HT1080 (cell line): ENCODE measurements at places on chromosomes 7 and 10.
A peak's percentile ranks its signal among the peaks of the same experiment; 100 is the strongest.

DNA sequence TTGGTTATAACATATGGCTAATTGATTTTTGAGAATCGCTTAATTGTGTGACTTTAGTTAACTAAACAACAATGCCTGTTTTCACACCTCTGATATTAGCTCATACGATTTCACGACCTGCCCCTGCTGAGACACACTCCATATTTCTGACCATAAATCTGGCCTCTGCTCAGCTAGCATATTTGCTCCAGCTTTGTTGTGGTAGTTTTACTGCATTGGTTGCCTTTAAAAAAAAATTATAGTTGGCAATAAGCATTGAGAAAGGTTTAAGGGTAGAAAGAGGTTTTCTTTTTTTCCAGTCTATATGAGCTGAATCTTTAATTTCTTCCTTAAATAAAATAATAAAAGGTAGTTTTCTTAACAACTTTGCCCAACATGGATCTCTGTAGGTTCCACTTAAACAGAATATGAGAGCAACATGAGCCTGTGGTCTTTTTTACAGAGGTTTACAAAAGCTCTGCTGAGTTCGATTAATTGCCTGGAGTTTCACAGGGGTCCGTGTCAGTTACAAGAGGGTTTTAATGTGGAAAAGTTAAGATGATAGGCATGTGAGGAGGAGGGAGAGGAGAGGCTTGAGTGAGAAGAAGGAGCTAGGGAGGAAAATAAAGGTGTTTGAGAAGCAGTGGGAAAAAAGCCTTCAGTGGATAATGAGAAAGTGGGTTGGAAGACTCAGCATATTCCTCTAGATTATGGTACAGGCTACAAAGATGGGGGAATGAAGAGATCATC lies 318.2 kb downstream of the CXCL12 start:
- DNase-seq: no peak

DNA sequence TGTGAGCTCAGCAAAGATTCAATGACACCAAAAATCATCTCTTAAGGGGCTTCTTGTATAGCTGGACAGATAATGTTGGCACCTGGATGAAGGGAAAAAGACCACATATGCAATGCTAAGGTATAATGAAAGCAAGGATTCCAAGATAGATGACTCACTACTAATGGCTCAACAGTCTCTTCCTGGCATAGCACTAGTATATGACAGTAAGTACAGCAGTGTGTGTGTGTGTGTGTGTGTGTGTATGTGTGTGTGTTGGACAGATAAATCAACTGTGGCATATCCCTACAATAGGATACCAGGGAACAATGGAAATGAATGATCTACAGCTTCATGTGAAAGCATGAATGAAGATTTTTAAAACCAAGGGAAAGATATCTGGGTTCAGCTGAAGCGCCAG lies 257.1 kb downstream of the SFMBT2 start:
- DNase-seq: peak; percentile 75

DNA sequence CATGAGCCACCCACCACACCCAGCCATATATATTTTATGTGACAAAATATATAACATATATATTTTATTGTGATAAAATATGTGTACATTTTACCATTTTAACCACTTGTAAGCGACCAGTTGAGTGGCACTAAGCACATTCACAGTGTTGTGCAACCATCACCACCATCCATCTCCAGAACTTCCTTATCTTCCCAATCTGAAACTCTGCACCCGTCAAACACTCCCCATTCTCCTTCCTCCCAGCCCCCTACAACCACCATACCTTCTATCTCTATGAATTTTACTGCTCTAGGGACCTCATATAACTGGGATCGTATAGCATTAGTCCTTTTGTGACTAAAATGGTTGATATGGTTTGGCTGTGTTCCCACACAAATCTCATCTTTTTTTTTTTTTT lies 20.8 kb upstream of the CYTH3 start:
- DNase-seq: no peak

- no peak for DNase-seq
Observed at GRCh38 chr7:35780070-35780469, 20.8 kb upstream of the SEPTIN7 start.

- DNase-seq: peak; percentile 48
Observed at GRCh38 chr7:27723085-27723484, 16.9 kb upstream of the TAX1BP1 start.

GRCh38 chr7:40674316-40674715 lies 539.5 kb downstream of the SUGCT start:
- DNase-seq: no peak

DNA sequence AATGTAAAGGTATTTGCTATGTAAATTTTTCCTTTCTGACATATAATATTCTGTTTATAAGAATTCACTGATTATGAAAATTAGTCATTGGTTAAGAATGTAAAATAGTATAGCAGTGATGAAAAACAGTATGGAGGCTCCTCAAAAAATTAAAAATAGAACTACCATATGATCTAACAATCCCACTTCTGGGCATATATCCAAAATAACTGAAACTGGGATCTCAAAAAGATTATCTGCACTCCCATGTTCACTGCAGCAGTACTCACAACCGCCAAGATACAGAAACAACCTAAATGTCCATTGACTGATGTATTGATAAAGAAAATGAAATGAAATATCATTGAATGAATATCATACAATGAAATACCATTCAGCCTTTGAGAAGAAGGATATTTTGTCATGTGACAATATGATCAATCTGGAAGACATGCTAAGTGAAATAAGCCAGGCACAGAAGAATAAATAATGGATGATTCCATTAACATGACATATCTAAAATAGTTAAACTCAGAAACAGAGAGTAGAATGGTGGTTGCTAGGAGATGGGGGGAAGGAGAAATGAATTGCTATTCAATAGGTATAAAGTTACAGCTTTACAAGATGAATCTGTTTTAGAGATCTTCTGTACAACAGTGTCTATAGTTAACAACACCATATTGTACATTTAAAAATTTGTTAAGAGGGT lies 14.0 kb downstream of the C10orf88 start:
- DNase-seq: no peak

DNA sequence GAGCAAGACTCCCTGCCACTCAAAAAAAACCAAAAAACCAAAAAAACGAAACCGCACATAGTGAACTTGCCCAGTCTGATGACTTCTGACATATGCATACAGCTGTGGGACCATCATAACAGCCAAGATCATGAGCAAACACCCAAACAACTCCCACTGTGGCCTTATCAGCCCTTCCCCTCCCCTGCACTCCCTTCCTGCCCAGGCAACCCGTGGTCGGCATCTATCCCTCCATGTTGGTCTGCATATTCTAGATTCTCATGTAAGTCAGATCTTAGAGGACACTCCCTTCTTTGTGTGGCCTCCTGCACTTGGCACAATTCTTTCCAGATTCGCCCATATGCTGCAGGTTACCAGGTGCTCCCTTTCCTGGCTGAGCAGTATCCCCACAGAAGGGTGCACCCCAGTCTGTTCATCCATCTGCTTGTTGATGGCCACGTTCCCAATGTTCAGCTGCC lies 72.8 kb downstream of the GNA12 start:
- DNase-seq: no peak

GRCh38 chr10:78424723-78425122 lies 391.1 kb downstream of the RPS24 start:
- DNase-seq: peak; percentile 25

GRCh38 chr10:90741926-90742565 lies 115.8 kb downstream of the HTR7 start:
- DNase-seq: peak; percentile 88

GRCh38 chr10:117311261-117311660 lies 64.0 kb downstream of the PDZD8 start:
- DNase-seq: peak; percentile 52

- DNase-seq: peak; percentile 74
Observed at GRCh38 chr7:136133551-136133950, 156.4 kb upstream of the MTPN start.

DNA sequence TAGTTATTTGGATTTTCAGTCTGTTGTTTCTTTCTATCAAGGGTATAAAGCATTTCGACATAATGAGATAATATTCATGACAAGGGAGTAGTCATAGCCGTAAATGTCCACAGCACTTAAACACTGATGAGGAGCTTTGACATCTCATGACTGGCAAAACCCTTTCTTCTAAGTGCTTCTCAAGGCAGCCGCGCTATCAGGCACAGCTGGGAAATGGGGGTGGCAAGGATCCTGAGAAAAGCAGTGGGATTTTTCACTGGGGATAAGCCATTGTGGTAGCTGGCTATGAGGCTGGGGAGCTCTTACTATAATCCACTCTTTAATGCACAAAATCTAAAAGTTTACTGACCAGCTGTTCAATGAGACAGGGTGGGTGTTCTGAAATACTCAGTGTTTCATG lies 493.2 kb upstream of the KLF6 start:
- DNase-seq: no peak

GRCh38 chr7:140989068-140989467 lies 25.7 kb downstream of the MRPS33 start:
- no peak for DNase-seq

GRCh38 chr7:138729444-138729843 lies 28.3 kb upstream of the SVOPL start:
- DNase-seq: no peak

DNA sequence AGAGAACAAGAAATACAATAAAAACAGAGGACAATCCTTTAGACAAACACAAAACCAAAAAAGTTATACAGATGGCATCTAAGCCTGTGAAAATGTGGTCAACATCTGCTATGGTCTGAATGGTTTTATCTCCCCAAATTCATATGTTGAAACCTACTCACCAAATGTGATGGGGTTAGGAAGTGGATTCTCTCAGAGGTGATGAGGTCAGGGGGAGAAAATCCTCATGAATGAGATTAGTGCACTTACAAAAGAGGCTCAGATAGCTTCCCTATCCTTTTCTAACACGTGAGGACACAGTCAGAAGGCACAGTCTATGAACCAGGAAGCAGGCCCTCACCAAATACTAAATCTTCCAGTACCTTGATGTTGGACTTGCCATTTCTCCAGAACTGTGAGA lies 147.8 kb upstream of the GPR22 start:
- no peak for DNase-seq

DNA sequence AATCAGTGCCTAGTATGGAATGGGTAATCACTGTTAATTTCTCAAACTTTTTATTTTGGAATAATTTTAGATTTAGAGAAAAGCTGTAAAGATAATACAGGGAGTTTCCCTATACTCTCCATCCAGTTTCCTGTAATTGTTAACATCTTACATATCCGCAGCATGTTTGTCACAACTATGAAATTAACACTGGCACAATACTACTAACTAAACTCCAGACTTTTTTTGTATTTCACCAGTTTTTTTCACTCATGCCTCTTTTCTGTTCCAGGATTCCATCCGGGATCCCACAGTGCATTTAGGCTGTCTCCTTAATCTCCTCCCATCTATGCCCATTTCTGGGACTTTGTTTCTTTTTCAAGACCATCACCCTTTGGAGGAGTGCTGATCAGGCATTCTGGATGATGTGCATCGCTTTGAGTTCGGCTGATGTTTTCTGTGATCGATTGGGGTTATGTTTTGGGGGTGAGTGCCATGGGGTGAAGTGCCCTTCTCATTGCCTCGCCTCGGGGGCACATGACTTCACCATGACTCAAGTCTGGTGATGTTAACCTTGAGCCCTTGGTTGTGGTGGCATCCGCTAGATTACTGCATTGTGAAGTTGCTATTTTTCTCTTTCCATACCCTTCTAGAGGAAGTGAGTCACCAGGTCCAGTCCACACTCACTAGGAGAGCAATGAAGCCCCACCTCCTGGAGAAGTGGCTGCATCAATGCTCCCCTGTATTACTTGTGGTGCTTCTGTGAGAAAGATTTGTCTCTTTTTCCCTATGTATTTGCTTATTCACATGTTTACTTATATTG lies 43.9 kb upstream of the GRB10 start:
- peak; percentile 98 for DNase-seq

DNA sequence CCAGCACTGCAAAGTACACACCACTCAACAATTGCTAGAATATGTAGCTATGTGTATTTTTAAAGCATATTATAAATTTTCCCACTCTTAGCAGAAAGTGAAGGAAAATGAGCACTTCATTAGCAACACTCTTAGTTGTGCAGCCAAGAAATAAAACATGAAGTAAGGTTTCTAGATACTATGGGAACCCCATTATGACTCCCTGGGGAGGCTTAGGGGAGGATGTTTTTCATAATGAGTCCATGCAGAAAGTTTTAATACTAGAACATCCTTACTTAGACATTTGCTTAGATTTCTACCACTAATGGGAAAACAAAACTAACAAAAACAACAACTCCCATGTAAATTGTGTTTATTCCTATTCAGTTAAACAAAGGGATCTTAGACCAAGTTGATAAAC lies 148.4 kb upstream of the HDAC9 start:
- DNase-seq: no peak

DNA sequence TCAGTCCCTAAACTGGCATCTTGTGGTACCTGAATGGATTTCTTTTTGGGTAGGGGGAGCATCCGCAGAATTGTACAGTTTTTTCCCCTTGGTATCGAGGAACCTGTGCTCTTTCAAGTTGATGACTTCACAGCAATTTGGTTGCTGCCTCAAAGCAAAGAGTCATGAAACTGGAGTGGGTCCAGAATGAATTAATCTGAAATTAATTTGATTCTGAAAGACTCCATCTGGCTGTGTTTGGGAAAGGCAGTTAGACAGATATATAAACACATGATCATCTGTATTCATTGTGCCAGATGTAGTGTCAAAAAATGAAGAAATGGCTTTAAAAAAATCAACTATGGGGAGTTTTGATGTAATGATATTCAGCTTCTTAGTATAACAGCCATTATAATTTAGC lies 136.1 kb downstream of the CELF2 start:
- no peak for DNase-seq

DNA sequence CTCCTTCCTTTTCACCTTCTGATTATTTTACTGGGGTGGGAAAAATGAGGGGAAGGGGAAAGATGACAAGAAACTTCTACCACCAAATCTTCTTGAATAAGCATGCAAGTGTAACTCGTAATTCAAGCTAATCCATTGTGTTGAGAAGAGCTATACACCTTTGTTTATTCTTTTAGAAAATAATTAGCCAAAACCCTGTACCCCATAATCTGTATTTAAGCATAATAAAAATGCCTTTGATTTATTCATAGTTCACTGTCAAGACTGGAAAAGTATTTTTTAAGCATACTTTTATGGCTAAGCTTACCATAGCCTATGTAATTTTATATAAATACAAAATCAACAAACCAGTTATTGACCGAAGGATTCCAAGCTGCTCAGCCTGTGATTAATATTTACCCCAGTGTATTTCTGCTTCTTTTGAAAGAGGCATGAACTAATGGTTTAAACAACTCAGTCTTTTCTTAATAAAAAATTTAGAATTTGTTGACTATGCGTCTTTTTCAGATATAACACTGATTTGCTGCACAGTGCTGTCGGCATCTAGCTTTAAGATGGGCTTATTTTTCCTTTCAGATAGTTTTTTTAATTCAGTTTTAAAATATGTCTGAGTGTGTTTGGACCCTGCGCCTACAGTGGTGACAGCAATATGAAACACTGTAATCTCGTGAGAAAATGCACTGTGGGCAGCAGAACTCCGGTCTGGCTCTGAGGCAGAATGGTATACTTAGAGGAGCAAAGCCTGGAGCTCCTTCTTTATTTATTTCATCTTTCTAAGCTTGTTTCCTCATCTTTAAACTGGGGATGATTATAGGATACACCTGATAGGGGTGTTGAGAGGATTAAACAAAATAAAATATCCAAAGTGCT lies 238.8 kb upstream of the LRGUK start:
- DNase-seq: no peak

GRCh38 chr7:20561466-20561865 lies 54.0 kb upstream of the ABCB5 start:
- DNase-seq: peak; percentile 42
